Stimulated activated CD4-positive, alpha-beta T cell treated with anti-CD3 and anti-CD28 coated beads, Interleukin-1b, Interleukin-23, amount 100 ng/mL, for 48 hours (primary cell): ENCODE measurements at places on chromosomes 2 and 18.

GRCh38 chr2:239013678-239013976 lies 165.7 kb downstream of the TWIST2 start:
- DNase-seq = no peak

DNA sequence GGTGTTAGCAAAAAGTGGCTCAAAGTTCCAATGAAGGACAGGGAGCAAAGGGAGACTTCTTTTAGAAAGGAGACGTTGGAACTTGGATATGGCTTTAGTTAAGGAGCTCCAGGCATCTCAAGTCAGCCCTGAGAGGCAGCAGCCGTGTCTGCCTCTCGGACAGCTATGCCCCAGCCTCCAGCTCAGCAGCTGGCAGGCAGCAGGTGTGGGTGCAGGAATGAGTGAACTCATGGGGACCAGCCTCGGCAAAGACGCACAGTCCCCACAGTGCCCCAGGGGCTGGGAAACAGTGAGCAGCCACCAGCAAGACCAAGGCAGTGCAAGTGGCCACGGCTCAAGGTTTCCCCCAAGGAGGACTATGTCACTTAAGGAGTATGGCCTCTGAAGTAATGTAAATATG lies 1.6 kb upstream of the LRRFIP1 start:
- no peak for DNase-seq

GRCh38 chr2:186540941-186541340 lies 48.9 kb upstream of the ITGAV start:
- no peak for DNase-seq

DNA sequence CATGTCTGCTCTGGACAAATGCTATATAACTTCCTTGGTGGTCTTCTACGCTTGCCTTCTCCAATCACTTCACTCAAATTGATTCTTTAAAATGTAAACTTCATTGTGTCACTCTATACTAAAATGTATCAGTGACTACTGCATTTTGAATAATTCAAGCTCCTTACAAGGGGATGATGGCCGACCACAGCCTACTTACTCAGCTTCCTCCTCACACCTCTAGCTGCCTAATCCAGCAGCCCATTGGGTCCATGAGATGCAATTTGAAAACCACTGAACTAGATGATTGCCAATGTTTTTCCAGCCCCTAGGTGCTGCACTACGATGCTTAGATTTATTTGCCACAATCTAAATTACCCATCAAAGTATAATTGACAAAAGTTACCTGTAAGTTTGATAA lies 120.7 kb downstream of the CTAGE1 start:
- DNase-seq = no peak

- no peak for DNase-seq
These were observed 356.9 kb downstream of the ZNF521 start for GRCh38 chr18:24995056-24995455.
